ENCODE measurements at places on chromosomes 13 and 19.

GRCh38 chr13:106348075-106348840 is 187.2 kb downstream of the EFNB2 start:
- DNase-seq, result peak; percentile 68

DNA sequence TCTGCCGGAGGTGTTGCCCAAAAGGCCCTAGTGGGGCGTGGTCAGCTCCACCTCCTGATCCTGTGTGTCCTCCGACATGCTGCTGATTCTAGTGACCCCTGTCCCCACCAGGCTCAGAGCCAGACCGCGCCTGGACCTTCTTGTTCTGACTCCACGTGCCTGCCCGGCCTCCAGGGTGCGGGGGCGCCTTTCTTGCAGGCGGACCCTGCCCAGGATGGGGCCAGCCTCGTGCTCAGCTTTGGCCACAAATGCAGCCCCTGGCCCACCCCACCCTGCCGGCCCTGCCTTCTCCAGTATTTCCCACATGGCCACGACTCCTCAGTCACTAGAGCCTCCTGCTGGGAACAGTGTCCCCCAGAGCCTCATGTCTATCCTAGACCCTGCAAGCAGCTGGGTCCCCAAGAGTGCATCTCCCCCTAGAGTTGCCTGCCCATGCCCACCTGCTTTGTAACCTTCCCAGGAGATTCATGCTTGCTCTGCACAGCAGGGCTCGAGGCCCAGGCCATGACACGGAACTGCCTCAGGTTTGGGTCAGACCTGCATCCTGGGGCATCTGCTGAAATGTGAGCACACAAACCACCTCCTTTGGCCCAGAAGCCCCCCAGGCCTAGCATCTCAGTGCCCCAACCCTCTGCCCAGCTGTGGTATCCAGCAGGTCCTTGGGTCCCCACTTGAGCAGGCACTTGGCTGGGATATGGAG is 27.0 kb downstream of the TMEM161A start:
- no peak for DNase-seq

DNA sequence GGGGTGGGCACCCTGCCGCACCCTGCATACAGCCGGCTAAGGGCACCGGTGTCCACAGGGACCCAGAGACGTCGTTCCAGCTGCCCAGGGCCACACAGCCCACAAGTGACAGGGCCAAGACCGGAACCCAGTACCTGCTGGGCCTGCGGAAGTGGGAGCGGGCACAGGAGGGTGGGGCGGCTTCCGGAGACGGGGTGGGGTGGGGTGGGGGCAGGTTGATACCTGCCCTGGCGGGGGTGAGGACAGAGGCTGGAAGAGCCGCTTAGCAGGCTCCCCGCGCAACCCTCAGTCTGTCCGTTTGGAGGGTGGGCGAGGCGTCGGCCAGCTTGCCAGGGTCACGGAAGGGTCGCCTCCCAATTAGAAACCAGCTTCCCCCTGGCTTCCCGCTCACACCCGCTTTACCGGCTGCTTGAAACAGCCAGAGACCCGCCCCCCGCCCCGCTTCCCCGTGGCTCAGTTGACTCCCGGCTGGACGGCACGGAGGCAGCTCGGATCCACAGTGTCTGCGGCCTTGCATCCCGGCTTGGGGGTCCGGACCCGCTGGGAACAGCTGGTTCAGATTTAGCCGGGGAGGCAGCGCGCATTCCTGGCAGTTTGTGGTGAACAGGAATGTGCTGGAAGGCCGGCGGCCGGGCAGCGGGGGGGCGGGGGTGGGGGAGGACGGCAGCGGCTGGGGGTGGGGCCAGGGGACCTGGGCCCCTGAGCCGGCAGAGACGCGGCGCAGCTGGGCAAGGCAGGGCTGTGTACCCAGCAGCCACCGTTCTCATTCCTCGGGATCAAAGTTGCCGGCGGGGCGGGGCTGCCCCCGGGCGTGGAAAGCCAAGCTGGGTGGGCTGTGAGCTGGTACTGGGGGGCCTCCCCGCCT is 1.9 kb downstream of the CNN2 start:
- peak; percentile 98 for DNase-seq

DNA sequence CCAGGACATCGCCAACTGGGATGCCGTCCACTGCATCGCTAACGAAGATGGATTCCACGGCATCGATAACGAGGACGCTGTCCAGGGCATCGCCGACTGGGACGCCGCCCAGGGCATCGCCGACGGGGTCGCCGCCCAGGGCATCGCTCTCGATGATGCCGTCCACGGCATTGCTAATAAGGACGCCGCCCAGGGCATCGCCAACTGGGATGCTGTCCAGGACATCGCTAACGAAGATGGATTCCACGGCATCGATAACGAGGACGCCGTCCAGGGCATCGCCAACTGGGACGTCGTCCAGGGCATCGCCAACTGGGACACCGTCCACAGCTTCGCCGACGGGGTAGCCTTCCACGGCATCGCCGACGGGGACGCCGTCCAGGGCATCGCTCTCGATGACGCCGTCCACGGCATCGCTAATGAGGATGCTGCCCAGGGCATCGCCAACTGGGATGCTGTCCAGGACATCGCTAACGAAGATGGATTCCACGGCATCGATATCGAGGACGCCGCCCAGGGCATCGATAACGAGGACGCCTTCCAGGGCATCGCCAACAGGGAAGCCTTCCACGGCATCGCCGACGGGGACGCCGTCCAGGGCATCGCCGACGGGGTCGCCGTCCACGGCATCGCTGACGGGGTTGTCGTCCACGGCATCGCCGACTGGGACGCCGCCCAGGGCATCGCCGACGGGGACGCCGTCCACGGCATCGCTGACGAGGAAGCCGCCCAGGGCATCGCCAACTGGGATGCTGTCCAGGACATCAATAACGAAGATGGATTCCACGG is 948.4 kb downstream of the TUBA3C start:
- no peak for DNase-seq

GRCh38 chr13:95403349-95404140 is 102.3 kb upstream of the ABCC4 start:
- DNase-seq, result peak; percentile 9

GRCh38 chr13:35475212-35475959 is 1.1 kb downstream of the MAB21L1 start:
- peak; percentile 78 for DNase-seq
